H54 (cell line): ENCODE measurements at places on chromosomes 11 and 22.

DNA sequence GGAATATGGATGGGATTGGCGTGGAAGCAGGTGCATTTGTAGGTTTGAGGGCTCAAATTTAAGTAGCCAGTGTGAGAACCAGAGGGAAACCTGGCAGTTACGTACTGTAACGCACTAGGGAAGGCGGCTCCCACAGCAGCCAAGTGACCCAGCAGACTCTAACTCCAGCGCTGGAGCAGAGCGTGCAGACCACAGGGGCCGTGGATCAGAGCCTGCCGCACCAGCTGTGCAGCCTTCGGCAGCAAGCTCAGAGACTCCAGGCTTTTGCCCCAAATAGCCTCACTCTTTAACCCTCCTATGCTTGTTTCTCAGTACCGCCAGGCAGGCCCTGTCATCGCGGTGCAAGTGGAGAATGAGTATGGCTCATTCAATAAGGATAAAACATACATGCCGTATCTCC is 12.3 kb downstream of the GLB1L3 start:
- DNase-seq = no peak

DNA sequence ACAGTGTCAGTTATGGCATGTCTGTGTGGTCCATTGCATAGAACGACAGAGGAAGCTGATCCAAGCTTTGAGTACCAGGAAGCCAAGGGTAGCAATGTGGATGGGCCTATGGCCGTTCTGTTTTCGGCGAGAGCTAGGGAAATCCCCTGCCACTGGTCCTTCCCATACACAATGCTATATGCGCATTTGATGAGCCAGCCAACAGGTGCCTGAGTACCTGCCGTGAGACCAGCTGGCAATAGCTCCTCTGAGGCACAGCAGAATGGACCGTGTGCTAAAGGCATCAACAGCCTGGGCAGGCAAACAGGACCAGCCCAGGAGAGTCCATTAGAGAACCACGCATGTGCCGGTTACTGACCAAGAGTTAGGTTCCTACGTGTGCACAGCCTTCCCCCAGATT is 753.0 kb downstream of the NTM start:
- DNase-seq = no peak

GRCh38 chr22:45683248-45683647 is 11.6 kb downstream of the ATXN10 start:
- no peak for DNase-seq

DNA sequence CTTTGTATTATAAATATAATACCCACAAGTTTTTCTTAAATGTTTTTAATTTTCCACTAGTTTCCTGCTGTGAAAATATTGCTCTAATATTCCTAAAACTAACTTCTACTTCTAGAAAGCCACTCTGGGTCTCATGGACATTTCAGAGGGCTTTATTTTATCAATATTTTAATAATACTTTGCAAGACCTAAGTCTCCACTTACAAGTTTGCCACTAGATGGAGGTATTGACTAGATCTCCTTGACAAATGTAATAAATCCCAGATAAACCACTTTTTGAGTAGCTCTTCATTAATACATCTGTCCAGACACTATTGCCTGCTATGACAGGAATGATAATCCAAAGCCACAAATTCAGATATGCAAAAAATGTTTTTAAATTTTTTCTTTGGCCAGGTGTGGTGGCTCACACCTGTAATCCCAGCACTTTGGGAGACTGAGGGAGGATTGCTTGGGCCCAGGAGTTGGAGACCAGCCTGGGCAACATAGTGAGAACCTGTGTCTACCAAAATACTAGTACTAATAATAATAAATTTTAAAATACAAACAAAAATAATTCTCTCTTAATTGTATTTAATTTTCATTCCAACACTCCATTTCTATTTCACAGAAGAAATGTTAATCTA is 3.5 kb upstream of the ACAT1 start:
- no peak for DNase-seq

- DNase-seq = no peak
Observed at GRCh38 chr11:2460540-2461252, 15.9 kb downstream of the KCNQ1 start.

- DNase-seq = no peak
Observed at GRCh38 chr11:131449036-131450019, 78.9 kb downstream of the NTM start.

DNA sequence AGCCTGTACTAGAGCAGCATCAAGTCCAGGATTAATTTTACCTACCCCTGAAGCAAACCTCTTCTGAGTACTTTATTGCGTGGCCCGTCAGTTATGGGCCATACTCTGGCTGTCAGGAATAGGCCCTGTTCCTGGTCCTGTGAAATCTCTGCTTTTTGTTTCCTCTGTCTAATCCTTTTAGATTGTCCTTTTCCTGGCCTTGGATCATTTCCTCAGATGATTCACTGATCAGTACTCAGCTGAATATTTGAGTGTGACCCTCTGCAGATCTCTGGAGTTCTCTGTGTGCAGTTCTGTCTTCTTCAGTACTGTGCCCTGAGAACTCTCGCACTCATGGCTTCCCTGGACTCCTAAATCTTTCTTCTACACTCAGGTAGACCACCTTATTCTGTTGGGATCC is 123.5 kb downstream of the UVRAG start:
- no peak for DNase-seq

GRCh38 chr11:63595296-63595695 is 18.9 kb downstream of the PLAAT3 start:
- no peak for DNase-seq

- no peak for DNase-seq
Observed at GRCh38 chr11:108345767-108346166, 121.6 kb downstream of the C11orf65 start.

GRCh38 chr11:94515398-94515797 is 3.1 kb downstream of the C11orf97 start:
- DNase-seq = no peak

DNA sequence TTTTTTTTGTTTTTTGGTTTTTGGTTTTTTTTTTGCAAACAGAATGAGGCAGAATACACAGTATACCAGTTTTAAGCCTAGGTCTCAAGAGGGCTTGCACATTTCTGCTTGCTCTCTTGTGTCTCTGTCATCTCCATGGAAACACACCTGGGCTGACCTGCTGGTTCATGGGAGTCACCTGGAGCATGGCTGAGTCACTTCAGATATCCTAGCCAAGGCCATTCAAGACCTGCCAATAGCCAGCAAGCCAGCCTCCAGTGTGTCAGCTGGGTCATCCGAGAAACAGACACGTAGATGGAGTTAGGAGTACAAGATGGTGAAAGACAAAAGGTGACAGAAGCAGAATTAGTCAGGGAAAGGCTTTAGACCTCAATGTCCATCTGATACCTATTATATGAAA is 124.2 kb upstream of the SEZ6L start:
- no peak for DNase-seq
